ENCODE measurements at places on chromosomes 3 and 15.

- no peak for DNase-seq
These were observed 27.5 kb downstream of the AQP9 start for GRCh38 chr15:58165661-58166060.

- no peak for DNase-seq
These were observed 47.3 kb upstream of the BCHE start for GRCh38 chr3:165884518-165884917.

DNA sequence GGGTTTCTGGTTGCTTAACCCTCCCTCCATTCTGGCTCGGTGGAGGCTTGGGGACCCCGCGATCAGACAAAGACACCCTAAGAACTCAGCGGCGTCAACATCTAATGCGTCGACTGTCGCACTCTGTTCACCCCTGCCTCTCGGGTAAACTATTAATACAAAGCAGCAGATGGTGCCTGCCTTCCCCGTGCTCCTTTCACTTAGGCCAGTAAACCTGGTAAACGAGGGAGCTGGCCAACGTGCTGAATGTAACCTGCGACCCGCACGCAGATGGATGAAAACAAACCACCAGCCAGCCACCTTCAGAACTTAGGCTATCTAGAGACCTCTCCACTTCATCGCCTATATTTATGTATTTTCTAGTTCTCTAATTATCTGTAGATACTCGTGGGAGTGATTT lies 848 bp upstream of the CADPS start:
- DNase-seq = no peak

DNA sequence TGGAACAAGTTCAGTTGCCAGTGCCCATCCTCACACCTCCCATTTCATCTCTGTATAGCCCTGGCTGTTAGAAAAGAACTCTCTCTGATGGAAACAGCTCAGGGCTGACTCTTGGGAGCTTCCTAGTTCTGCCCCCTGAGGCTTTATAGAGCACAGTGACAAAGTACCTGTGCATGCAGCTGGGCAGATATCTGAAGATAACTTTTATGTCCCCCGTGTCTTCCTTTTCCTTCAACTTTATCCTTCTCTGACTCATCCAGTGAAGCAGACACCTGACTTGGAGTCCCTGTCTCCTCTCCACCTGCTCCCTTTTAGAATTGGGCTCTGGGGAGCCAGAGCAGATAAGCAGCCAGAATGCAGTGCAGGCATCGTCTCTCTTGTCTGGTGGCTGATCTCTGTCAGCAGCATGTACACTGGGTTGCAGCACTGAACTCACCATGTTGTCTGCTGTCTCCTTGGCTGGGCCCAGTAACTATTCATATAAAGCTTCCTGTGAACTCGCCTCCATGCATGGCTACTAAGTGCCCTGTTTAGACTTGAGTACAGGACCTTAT lies 53.9 kb upstream of the PLXNA1 start:
- DNase-seq = no peak

DNA sequence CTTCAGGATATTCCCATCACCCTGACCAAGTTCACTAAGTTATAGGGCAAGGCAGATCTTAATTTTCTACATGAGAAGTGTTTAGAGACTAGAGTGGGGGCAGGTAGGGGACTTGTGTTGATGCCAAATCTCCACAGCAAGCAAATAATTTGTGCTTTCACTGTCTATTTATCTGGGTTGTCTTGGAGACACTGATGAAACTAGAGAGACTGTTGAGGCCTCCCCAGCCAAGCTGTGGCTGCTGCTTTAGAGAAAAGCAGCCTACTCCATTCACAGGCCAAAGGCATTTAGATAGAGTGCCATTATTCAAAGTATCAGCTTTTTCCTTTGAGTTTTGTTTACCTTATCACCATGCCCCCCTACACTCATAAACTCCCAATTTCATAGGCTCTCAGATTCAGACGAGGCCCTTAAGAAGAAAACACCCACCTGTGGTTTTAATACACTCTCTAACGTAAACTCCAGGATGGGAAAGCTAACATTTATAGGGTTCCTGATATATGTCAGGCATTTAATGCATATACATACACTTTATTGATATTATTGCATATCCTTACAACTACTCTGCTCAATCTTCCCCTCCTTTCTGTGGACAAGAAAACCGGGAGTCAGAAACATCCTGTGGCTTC lies 130.4 kb upstream of the FOXB1 start:
- no peak for DNase-seq

DNA sequence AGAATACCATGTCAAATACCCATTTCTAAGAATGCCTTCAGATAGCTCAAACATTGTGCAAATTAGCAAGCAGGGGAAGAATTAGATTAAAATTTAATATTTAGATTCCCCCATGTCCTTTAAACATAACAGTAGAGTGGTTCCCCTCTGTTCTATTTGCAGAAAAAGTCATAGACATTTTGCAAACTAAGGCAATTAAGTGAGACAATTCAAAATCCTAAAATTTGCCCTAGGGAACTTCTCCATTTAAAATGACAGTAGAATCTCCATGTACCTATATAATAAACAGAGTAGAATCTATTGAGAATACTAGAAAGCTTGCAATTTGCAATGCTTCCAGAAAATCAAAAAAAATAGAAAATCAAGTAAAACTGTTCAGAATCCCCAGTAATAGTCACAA lies 340.6 kb downstream of the TBL1XR1 start:
- no peak for DNase-seq

DNA sequence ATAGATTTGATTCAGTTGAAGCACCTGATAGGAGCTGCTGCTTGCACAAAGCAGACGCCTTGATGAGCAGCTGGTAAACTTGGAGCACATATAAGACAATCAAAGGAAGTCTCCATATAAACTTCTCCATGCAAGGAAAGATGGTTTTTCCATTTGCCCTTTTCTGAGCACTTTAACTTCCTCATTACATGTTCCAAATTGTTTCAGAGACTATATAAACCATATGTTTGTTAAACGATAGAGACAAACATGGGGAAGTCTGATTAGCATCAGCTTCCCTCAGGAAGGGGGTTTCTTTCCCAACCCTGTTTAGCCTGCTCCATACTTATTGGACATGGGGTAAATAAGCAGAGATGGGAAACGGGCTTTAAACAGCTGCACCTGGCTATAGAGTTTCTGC lies 88.0 kb downstream of the DHX36 start:
- no peak for DNase-seq

GRCh38 chr15:31147456-31147855 lies 45.9 kb upstream of the TRPM1 start:
- DNase-seq = no peak

DNA sequence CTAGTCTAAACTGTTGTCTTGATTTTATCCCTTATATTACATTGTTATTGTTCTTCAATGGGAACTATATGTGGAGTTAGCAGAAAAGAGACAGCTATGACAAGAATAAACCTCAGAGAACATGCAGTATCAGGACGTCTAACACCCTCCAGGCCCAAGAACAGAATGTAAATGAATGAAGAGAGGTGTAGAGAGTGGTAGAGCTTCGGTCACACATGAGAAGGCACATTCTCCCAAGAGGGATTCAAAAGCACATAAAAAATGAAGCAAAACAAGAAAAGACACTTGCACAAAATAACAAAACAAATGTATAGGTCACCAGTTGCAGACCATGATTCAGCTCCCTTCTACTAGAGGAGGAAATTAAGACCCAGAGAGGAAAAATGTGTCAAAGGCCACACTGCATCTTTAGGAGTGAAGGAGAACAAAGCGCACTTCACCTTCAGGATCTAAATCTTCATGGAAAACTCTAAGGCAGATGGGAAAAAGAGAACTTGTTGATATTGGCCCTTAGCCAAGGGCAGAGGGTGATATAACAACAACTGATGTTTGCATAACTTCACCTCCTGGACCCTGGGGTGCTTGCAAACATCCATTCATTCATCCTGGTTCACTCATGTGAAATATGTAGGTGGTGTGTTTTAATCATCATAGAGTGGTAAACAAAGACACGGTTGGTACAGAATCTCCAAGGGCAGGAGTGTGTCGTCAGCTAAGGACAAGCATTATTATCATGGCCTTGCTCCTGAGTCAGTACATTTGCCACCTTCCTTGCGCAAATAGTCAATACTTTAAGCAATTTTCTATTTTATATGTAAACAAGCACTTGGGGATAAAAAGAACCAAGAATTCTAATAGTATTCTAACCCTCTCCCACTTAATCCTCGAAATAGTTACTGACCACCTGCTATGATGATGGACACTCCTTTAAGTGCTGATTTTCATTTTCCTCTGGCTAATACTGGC lies 8.8 kb downstream of the NEK10 start:
- no peak for DNase-seq

DNA sequence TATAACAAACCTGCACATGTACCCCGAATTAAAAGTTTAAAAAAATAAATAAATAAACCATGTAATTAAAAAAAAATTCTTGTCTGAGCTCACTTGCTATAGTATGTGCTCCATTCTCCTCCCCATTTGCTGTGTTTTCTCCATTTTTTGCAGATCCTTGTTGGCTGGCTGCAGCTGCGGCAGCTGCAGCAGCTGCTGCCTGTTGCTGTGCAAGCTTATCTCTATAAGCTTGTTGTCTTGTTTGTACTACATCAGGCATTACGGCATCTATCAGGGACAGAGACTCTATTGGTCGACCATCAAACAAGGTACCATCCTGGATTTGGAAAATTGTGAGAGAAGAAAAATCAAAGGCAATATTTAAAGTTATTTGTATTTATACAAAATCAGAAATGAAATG lies 145.9 kb downstream of the TBL1XR1 start:
- DNase-seq = no peak

GRCh38 chr15:66186049-66186825 lies 67.3 kb downstream of the MEGF11 start:
- DNase-seq = no peak

- DNase-seq = no peak
These were observed 60.2 kb downstream of the TLNRD1 start for GRCh38 chr15:81060907-81061306.

- DNase-seq = no peak
These were observed 48.0 kb downstream of the CGGBP1 start for GRCh38 chr3:88010810-88011209.

- DNase-seq = no peak
These were observed 498.7 kb upstream of the CDIN1 start for GRCh38 chr15:36080759-36081158.

- no peak for DNase-seq
These were observed 140.2 kb downstream of the CACNA2D3 start for GRCh38 chr3:54262541-54262940.

DNA sequence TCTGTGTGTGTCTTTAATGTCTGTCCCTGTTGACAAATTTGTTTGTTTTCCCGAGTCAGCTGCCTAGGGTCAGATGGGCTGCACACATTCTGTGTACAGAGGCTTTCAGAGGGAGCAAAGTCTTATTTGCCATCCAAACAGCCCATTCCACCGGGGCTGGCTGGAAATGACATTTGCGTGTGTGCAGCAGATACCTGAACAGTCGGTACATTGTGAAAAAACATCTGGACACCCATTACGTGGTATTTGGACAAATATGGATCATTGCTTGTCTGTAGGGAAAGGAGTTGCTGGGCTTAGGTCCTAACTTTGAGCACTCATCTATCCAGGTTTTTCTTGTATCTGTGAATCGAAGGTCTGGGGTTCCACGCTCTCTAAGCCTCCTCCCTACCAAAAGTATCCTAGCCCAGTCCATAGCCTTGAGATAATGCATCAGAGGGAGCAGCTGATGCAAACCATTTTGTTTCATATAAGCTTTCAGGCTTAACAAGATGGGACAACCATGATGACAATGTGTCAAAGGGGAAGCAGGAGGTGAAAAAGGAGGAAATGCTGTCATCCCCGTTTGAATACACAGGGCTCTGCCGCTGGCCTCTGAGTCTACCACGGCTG lies 22.2 kb upstream of the CMTM8 start:
- no peak for DNase-seq

DNA sequence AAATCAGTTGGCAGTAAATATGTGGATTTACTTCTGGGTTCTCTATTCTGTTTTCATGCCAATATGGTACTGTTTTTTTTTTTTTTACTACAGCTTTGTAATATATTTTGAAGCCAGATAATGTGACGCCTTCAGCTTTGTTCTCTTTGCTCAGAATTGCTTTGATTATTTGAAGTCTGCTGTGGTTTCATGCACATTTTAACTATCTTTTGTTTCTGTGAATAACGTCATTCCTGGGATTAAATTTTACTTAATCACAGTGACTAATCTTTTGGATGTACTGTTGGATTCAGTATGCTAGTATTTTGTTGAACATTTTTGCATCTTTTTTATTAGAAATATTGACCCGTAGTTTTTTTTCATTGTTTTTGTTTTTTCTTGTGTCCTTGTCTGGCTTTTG lies 576.5 kb downstream of the ZNF385D start:
- DNase-seq = no peak

GRCh38 chr3:146505516-146505915 lies 36.2 kb upstream of the PLSCR2 start:
- no peak for DNase-seq

GRCh38 chr3:170889630-170890029 lies 18.8 kb downstream of the EIF5A2 start:
- no peak for DNase-seq

DNA sequence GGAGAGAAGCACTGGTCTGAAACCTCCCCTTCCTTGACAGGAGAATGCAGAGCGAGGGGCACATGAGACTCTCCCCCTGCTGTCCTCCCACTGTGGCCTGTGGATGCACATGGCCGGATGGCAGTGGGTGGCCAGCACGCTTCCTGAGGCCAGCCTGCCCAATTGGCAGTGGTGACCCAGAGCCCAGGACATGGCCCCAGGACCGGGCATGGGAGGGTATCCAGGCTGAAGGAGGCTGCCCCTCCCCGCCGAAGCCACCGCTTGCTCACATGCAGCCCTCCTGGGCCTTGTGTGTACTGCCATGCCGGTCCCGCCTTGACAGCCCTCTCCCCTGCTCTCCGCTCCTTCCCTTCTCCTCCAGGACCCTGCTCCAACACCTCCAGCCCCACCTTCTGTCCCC lies 100.9 kb downstream of the MEGF11 start:
- DNase-seq = no peak

- no peak for DNase-seq
These were observed 19.6 kb downstream of the LRRC57 start for GRCh38 chr15:42528970-42529369.

- DNase-seq = no peak
These were observed 101.2 kb upstream of the TP63 start for GRCh38 chr3:189529889-189530471.

- DNase-seq = no peak
These were observed 803.4 kb downstream of the TUSC7 start for GRCh38 chr3:117512975-117513374.

DNA sequence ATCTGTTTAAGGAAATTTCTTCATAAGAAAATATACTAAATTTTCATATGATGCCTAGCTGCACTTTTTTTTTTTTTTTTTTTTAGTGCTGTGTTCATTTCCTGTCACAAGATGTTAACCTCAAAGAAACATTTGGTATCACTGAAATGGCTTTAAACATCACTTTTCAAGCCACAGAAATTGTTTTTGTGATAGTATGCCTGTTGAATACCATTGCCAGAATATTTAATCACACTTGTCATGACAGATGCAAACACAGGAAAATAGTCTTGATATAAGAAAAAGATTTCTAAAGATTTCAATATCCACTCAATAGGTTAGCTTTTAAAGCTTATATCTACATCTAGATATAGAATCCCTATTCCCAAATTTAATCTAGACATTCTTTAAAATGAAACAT lies 608.5 kb upstream of the AGTR1 start:
- no peak for DNase-seq

Measured in GM19239 (cell line).